ENCODE measurements at places on chromosomes 11 and 22.

DNA sequence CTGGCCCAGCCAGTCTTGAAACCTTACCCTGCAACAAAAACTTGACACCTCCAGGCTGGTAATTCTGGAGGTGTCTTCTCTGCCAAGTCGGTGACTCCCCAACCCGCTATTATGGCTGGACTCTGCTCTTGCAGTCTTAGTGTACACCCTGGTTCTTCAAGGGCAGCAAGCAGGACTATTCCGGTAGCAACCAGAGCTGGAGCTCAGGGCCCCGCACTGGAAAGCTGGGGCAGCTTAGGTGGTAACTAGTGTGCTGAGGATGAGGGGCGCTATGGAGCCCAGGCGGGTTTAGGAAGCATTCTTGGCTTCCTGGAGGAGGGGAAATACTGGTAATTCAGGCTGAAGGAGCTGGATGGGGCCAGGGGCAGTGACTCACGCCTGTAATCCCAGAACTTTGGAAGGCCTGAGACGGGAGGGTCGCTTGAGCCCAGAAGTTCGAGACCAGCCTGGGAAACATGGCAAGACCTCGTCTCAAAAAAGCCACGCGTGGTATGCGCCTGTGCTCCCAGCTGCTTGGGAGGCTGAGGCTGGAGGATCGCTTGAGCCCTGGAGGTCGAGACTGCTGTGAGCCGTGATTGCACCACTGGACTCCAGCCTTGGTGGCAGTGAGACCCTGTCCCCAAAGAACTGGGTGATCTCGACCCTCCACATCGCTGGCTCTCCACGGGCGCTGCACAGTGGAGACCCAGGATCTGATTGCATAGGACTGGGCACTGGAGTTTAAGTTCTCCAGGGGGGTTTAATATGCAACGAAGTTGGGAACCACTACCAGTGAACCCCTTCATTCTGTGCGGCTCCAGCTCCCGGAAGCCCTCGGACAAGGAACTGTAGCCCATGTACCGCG is 10.6 kb upstream of the AIFM3 start:
- no peak for DNase-seq

DNA sequence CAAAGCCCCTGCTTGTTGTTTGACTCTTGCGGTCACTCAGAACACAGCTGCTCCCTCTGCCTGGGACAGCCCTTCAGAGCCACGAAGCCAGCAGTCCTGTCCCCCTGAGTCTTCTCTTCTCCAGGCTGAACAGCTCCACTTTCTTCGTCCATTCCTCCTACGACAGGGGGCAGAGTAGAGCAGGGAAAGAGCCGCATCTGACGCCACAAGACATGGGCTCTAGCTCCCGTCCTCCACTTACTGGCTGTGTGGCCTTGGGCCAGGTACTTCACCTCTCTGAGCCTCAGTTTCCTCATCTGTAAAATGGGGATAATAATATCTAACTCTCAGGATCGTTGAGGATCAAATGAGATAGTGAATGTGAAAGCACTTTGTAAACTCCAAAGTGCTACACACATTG is 29.9 kb downstream of the CHRDL2 start:
- no peak for DNase-seq

DNA sequence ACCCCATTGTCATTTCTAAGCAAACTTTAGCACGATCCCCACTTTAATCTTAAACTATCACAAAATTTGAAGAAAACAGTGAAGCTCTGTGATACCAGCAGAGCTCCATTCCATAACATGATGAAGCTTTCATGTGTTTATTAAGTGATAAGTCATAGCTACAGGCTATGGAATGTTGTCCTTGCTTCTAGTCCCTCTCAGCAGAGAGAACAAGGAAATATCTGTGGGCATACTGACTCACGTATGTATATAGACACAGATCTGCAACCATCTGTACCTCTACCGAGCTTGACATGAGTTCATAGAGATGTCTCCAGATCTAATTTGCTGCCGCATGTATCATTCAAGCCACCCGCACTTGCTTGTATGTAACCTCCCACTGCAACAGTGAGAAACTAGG is 588.9 kb downstream of the ETS1 start:
- DNase-seq = no peak

GRCh38 chr11:130578738-130579368 is 130.4 kb downstream of the ADAMTS15 start:
- DNase-seq = no peak

- DNase-seq = peak; percentile 65
Observed at GRCh38 chr11:130124096-130124495, 35.5 kb upstream of the ST14 start.

DNA sequence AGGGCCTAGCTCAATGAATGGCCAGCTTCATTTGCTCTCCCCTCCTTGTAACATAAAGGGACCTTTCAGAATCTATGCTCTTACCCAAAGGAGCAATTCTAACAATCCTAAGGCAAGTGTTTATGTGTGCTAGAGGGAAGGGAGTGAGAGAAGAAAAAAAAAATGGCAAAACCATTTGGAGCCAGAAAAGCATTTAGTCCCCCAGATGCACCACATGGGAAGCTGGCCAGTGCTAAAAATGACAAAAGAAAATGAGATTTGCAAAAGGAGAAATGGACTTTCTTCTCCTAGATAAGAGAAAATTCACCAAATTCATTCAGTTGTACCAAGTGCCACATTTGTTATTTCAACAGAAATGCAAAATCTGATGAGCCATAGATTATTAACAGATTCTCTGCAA is 52.8 kb downstream of the SERGEF start:
- DNase-seq = no peak

GRCh38 chr22:27636716-27637508 is 164.6 kb downstream of the MN1 start:
- no peak for DNase-seq

- DNase-seq = no peak
Observed at GRCh38 chr22:26905076-26905475, 247.7 kb downstream of the MIAT start.

- DNase-seq = no peak
Observed at GRCh38 chr22:38176170-38176741, 5.4 kb downstream of the PLA2G6 start.

- no peak for DNase-seq
Observed at GRCh38 chr11:67372993-67373647, at the start of gene CLCF1. CLCF1 (minus strand) TSS chr11:67373598; CDS start chr11:67373539, 59 bp downstream.

DNA sequence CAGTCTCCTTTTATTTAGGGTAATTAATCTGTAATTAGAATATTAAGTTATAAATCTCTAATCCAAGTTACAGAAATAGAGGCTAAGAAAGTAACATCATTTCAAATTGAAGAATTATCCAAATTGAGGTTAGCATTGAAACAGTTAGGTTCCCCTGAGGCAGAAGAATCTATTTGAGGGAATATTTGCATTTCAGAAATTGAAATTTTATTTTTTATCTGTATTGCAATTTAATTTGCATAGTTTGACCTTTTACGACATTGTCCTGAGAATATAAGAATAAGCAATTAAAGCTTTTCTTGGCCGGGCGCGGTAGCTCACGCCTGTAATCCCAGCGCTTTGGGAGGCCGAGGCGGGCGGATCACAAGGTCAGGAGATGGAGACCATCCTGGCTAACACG is 27.6 kb downstream of the DDIAS start:
- DNase-seq = no peak

DNA sequence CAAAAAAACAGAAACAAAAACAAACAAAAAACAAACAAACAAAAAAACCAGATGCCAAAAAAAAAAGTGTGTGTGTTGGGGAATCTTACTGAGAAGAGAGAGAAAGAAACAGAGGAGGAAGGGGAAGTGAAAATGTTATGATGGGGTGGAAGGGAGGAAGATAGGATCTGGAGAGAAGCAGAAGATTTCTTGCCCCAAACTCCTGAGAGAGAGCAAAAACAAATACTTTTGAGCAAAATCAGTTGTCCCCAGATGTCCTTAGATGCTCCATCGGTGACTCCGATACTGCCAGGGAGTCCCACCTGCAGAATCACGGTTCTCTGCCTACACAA is 19.9 kb upstream of the GRAMD1B start:
- no peak for DNase-seq

DNA sequence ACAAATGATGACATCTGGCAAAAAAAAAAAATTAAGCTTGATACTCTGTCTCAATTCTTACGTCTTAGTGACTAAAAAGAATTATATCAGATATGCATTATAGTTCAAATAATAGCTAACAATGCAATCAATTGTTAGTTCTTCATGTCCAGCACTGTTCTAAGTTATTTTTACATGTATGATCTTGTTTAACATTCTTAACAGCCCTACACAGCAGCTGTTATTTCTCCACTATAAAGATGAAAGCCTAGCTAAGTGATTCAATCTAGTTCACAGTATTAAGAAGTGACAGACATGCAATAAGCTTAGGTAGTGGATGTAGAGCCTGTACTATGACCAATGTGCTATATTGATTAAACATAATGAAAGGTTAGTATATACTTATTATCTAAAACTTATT is 4.1 kb downstream of the ZNF214 start:
- DNase-seq = no peak

GRCh38 chr11:1743585-1744136 is 6.7 kb downstream of the IFITM10 start:
- no peak for DNase-seq

DNA sequence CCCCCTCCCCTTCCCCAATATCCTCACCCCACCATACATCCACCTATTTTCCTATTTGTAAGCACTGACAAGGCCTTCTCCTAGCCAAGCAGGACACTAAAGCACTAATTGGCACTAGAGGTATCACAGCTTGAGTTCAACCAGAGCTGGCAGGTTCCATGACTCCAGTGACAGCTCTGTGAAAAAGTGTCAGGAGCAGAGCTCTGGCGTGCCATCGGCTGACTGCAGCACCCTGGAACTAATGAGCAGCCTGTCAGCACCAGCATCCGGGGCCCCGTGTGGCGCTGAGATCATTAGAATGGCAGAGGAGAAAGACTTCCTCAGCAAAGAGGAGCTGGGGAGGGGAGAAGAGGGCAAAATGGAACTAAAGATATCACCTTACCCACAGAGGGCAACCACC is 847.4 kb downstream of the NTM start:
- no peak for DNase-seq

GRCh38 chr11:130146796-130147195 is 12.8 kb upstream of the ST14 start:
- no peak for DNase-seq

GRCh38 chr11:65604258-65604657 is 8.7 kb upstream of the KCNK7 start:
- no peak for DNase-seq

DNA sequence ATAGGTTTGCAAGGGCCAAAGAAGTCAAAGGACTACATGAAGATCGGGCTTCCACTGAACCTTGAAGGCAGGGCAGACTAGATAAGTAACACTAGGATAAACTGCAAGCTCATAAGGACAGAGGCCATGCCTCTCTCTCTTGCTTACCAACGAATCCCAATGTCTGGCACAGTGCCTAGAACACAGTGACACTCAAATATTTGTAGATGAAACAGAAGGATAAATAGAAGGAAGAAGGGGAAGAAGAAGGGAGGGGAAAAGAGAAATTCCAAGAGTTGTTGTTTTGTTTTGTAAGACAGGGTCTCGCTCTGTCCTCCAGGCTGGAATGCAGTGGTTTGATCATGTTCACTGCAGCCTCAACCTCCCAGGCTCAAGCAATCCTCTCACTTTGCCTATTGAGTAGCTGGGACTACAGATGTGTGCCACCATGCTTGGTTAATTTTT is 26.9 kb downstream of the SIK3 start:
- peak; percentile 89 for DNase-seq

GRCh38 chr11:106233191-106233590 is 155.7 kb downstream of the AASDHPPT start:
- DNase-seq = no peak

DNA sequence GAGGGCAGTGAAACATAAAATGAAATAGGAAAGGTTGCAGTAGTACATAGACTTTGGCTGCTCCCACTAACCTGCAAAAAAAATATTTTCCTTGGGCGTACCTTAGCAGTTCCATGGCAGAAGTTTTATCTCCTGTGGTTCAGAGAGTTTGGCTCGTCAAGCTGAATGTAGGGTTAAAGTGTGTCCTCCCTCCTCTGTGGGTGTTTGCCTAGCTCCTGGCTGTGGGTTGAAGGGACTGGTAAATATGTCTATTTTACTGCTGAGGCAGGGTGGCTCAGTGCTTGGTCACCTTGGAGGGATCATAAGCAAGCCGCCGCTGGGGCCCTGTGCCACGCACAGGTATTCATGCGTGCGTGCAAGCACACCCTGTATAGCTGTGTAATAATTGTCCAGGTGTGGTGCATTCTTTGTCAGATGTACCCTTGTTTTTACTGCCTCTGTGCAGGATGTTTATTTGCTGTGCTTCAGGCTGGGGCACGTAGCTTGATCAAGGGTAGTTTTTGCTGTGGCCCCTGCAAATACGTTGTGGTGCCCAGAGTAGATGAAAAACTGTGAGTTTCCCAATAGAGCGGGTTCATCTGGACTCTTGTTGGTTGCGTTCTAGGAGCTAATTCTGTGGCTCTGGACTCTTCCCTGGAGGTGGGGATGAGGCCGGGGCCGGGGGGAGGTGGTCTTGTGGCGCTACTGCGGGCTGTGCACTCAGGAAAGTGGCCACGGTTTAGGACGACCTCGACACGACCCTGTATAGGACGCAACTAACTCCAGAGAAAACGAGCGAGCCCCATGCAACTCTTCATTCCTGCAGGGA is 732 bp upstream of the SORL1 start:
- DNase-seq = no peak

DNA sequence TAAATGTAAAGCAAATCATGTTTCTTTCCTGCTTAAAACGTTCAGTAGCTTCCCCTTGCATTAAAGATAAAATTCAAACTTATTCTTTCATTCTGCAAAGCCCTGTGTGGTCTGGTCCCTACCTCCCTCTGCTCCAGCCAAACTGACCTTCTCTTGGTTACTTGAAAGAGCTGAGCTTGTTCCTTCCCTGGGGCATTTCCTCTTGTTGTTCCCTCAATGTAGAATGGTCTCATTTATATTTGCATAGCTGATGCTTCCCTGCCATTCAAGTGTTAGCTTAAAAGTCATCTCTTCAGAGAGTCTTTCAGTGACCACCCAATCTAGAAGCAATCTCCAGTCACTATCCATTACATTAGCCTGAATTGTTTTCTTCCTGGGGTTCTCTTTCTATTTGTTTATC is 1618.5 kb upstream of the TENM4 start:
- DNase-seq = no peak

All from hematopoietic multipotent progenitor cell treated with erythropoietin and hydrocortisone succinate and interleukin-3 and kit ligand, for 17 days (in vitro differentiated cells).